ENCODE measurements at places on chromosomes 13 and 19. TPM values are rescaled to one million over a fixed set of nuclear protein-coding genes. Genes with fewer than 3 reads are reported as not detected.

Gene LENG9
- 8.0 TPM for total RNA-seq

Gene JOSD2
- 92.9 TPM for total RNA-seq

Gene MAMSTR
- 0.47 TPM for total RNA-seq

Gene NALCN
- total RNA-seq = 4.8 TPM

Gene CD70
- 24.7 TPM for total RNA-seq

Gene PPM1N
- total RNA-seq = 8.3 TPM

Gene ANO8
- total RNA-seq = 4.4 TPM

Gene PDE4C
- total RNA-seq = 0.15 TPM

Gene SGCG
- total RNA-seq = not detected

Gene TSSK6
- total RNA-seq = 1.5 TPM

Gene PEX11G
- total RNA-seq = 1.9 TPM

Gene STARD13
- 3.8 TPM for total RNA-seq

Gene SPART
- 24.6 TPM for total RNA-seq

Gene GARIN5A
- 2.3 TPM for total RNA-seq

Gene SIGLEC5
- total RNA-seq = not detected

Gene SEMA6B
- total RNA-seq = 6.0 TPM

Gene RXFP2
- total RNA-seq = not detected

Gene CACNG7
- total RNA-seq = 10.7 TPM

Gene SIGLEC12
- total RNA-seq = not detected

Gene ANGPTL4
- total RNA-seq = 151 TPM

Gene GFY
- 0.21 TPM for total RNA-seq

Gene MISP3
- total RNA-seq = 4.8 TPM

Gene RDH8
- 0.22 TPM for total RNA-seq

Gene PRTN3
- total RNA-seq = 0.27 TPM

Measured in A549 treated with CORT108297 at 1 μM for 4 hours (cell line).